T-helper 1 cell (primary cell): ENCODE measurements at places on chromosomes 6 and 20.

DNA sequence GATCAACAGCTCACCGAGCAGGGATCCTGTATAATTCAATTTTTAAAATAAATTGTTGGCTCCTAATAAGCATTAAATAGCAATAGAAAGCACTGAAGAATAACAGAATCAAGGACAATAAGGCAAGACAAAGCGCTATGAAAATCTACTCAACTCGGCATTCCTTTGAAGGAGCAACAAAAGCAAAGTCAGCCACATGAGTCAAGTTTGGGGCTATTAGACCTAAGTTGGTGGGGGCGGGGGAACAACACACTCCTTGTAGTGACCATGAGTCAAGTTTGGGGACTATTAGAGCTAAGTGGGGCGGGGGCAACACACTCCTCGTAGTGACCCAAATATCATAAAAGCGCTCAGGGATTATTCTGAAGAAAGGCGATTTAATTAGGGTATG lies 120.0 kb downstream of the FOXC1 start:
- DNase-seq = no peak

GRCh38 chr6:140208286-140208685 lies 833.8 kb upstream of the CITED2 start:
- no peak for DNase-seq

DNA sequence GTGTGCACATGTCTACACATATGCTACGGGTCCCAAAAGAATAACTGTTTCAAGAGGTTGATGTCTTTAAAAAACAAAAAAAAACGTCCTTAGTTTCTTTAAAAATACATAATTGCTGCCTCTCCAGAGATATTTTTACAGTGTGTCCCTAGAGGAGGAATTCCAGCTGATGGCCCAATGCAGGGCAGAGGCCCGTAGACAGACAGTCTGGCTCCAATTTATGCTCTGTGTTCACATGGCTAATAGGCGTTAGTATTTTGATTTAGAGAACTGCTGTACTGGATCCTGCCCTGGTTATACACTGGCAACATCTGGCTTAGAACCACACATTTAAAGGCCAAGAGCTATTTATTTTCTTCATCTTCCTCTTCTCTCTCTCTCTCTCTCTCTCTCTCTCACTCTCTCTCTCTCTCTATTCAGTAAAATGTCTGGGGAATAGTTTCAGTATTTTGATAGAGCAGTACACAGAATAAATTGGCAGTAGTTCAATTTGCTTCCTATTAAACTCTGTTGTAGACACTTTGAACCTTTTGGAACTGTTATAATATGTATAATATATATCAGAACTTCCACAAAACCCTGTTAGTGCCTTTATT lies 260.6 kb downstream of the EYA4 start:
- DNase-seq = no peak

DNA sequence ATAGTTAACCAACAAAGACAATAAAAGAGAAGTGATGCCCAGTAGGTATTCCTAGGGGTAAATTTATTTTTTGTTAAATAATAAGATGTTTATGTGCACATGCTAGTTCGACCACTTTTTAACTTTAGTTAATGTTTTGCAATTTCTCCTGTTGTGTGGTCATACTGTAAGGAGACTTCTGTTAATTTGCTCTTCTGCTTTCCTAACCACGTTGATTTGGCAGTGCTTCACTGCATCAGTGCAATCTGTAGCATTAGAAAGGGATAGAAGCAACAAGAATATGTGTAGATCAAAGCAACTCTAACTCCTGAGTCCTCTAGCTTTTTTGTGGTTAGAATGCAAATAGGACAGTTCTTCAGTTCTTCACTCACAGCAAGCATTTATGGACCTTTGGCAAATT lies 13.9 kb downstream of the MYB start:
- DNase-seq = no peak

GRCh38 chr6:150925976-150926375 lies 60.5 kb downstream of the MTHFD1L start:
- no peak for DNase-seq

- no peak for DNase-seq
Measured at GRCh38 chr6:123997223-123997622, 193.6 kb downstream of the NKAIN2 start.
